NCI-H1436 treated with DMSO at 0.1 percent for 48 hours (cell line): ENCODE measurements at places on chromosomes 2 and 18.

GRCh38 chr2:233815861-233816260, 37.7 kb downstream of the MROH2A start:
- no peak for DNase-seq

- DNase-seq, result no peak
Observed at GRCh38 chr2:129699781-129700573, 279.5 kb upstream of the RAB6C start.

- no peak for DNase-seq
Observed at GRCh38 chr2:7966032-7966431, 715.8 kb upstream of the ID2 start.

GRCh38 chr2:104127049-104127770, 726.7 kb upstream of the POU3F3 start:
- DNase-seq, result no peak

- DNase-seq, result no peak
Observed at GRCh38 chr18:48904091-48904490, 46.7 kb downstream of the SMAD7 start.

GRCh38 chr2:96687711-96688640, 45.4 kb downstream of the FER1L5 start:
- DNase-seq, result no peak

GRCh38 chr2:97995026-97995733, 568 bp downstream of the TMEM131 start:
- DNase-seq, result no peak

DNA sequence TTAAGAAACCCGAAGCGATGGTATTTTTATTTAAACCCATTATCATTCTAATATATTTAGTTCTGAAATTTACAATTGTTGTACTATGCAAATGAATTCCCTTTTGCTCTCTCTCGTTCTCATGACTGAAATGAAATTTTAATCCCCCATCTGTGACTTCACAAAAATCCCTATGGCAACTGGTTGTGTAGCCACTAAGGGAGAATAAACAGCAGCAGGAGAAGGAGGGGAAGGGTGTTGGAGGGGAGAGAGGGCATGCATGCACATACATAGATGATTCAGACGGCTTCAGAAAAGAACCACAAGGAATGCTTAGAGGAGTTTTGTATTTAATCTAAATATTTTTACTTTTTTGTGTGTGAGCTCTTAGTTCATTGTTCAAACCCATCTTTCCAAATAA, 36.8 kb downstream of the CPS1 start:
- DNase-seq, result no peak

DNA sequence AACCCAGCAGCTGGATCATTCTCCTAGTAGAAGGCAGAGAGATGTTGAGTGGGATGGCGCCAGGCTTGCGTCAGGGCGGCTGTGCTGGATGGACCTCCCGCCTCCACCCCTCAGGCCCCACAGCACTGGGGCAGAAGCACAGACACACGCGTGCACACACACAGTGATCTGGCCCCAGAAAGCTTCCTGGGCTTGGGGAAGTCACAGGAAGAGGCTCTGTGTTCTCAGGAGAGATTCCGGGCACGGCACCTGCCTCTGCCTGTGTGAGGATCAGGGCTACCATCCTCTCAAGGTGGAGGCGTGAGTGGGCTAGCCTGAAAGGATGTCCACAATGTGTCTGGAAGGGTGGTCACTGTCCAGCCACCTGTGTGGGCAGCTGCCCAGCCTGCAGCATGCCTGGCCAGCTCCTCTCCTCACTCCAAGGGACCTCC, 229.8 kb upstream of the HS6ST1 start:
- no peak for DNase-seq
